ENCODE measurements at places on chromosomes 1 and 21.

GRCh38 chr1:28913786-28914227 lies 562 bp upstream of the EPB41 start:
- no peak for DNase-seq

GRCh38 chr1:10765734-10766478 lies 30.5 kb downstream of the CASZ1 start:
- DNase-seq: no peak

GRCh38 chr1:15727866-15728534 lies 8.1 kb upstream of the SLC25A34 start:
- no peak for DNase-seq

DNA sequence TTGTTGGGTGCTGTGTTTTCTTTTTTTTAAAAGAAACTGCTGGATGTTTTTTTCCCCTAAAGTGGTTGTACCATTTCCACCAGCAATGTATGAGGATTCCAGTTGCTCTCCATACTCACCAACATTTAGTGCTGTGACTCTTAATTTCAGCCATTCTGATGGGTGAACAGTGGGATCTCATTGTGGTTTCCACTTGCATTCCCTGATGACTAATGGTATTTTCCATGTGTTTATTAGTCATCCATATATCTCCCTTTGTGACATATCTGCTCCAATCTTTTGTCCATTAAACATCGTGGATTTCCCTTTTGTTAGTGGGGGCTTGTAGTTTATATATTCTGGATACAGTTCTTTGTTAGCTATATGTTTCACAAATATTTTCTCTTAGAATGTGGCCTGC lies 206.0 kb downstream of the CAMTA1 start:
- no peak for DNase-seq

- no peak for DNase-seq
These were observed 12.0 kb downstream of the AKT3 start for GRCh38 chr1:243837907-243838535.

DNA sequence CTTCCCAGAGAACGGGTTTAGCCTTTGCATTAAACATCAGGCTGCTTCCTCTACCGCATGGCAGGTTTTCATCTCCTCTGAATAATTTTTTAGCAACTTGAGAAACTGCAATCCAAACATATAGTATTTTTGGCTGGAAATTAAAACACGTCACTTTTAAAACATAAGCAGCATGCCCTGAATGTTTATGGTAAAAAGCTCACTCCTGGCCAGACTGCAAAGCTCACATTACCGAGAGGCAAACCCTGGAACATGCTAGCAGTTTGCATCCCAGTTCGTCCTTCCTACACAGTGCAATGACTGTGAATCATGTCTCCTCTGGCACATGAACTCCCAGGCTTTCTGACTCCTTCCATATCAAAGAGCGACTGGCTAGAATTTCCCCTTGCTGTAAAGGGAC lies 312.3 kb downstream of the RRAGC start:
- no peak for DNase-seq

- DNase-seq: peak; percentile 73
These were observed 23.9 kb downstream of the DNAJC8 start for GRCh38 chr1:28208818-28209441.

DNA sequence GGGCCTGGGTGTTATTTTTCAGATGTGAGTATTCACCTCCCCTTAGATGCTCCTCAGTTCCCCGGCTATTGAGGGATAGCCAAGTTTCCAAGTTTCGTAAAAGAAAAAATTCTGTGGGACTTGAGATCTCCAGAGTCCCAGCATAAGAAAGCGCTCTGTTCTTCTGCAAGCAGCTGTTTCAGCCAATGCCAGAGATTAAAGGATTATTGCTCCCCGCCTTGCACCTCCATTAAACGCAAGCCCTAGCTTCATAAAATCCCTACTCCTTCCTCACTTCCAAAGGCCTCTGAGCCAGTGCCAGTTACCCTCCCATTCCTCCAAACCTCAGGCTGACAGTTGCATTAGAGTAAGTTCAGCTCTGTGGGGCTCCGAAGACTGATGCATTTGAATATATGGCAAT lies 56.4 kb downstream of the CHIA start:
- no peak for DNase-seq

DNA sequence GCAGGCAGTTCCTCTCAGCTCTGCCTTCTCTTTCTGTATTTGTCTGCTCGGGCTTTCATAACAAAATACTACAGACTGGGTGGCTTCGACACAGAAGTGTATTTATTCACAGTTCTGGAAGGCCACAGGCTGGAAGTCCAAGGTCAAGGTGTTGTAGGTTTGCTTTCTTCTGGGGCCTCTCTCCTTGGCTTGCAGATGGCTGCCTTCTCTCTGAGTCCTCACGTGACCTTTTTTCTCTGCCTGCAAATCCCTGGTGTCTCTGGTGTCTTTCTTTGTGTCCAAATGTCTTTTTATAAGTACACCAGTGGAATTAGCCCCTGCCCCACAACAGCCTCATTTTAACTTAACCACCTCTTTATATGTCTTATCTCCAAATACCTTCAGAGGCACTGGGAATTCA lies 250.0 kb downstream of the TM2D1 start:
- no peak for DNase-seq
